ENCODE measurements at places on chromosomes 2 and 18.
A peak's percentile ranks its signal among the peaks of the same experiment; 100 is the strongest.

DNA sequence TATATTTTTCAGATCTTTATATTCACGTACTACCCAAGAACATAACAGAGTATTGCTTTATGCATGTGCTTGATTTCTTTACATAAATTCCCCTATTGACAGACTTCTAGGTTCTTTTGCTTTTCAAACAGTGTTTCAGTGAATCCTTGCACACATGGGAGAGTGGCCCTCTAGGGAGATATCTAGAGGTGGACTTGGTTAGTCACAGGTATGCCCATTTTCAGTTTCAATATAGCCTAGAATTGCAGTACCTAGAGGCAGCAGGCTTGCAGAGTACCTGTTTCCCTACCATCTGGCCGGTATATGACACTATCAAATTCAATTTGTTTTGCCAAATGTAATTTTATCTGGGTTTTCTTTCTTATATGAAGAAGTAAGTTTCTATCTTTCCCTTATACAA, 36.8 kb downstream of the EML6 start:
- no peak for DNase-seq

- peak; percentile 36 for DNase-seq
Observed at GRCh38 chr2:236250909-236251579, 13.2 kb downstream of the ASB18 start.

DNA sequence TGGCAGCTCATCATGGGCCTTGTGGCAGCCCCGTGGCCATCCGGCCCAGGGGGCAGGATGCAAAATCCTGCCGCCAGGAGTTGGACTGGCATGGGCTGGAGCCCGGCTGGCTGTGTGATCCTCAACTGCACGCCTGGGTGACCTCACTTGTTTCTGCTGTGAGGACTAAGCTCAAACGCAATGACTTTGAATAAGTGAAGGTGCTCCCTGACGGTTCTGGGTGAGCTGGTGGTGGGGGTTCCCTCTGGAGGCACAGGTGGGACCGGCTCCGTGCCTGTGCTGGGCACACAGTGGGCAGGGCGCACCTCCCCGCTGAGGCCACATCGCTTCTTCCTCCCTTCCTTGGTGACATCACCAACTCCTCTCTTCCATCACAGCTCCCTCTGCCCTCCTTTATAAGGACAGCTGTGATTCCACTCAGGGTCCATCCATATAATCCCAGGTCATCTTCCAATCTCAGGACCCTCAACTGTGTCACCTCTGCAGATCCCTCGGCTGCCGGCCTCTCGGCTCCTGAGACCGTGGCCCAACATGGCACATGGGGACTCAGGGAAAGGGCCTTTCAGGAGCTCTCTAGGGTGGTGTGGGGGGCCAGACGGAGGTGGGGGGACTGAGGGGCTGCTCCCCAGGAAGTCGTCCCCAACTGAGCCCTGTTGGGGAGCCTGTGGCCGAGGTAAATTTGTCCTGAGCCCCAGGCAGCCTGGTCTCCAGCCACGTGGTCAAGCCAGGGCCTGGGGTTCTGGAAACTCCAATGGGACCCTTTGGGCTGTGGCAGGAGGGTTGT, 75.5 kb upstream of the ODC1 start:
- no peak for DNase-seq

DNA sequence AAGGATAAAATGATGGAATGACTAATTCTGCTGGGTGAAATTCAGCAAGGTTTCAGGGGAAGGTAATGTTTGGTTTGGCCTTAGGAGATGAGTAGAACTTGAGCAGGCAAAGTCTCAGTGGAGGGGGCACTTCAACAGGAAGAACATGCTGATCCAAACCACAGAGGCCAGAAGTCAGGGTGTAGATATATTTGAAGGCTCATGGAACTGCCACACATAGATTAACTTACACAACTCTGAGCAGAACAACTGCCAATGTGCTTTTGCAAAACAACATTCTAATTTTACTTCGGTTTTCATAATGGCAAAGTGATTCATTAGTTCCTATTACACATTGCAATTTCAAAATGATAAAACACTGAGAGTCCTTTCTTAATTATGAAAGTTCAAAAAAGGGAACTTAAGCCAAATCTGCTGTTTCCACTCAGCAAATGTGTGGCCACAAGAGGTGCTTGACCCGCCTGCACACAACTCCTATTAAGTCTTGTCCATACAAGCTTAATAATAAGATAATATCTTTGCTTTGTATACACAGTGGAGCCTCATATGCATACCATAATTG, 284.8 kb downstream of the MREG start:
- no peak for DNase-seq

GRCh38 chr2:146496248-146496647, 1348.6 kb upstream of the ACVR2A start:
- no peak for DNase-seq
